ENCODE measurements at places on chromosomes 12 and 14. TPM values are rescaled to one million over a fixed set of nuclear protein-coding genes. Genes with fewer than 3 reads are reported as not detected.

- DNase-seq, result peak; percentile 41
These were observed 12.5 kb upstream of the MAP3K9 start for GRCh38 chr14:70821584-70822529.

- no peak for DNase-seq
These were observed 68.8 kb downstream of the SLCO1A2 start for GRCh38 chr12:21265932-21266331.

GRCh38 chr12:113161415-113162016 lies 12.0 kb downstream of the CFAP73 start:
- DNase-seq, result no peak

- DNase-seq, result peak; percentile 100
These were observed at the start of gene SCAF11 for GRCh38 chr12:45990468-45991283. TSS of gene SCAF11 (minus strand) at chr12:45990574. CDS start at chr12:45964167, 26,407 bp downstream.

- DNase-seq, result peak; percentile 27
These were observed 41.9 kb upstream of the ABCC9 start for GRCh38 chr12:21983095-21983494.

- DNase-seq, result no peak
These were observed 38.5 kb downstream of the CATSPERB start for GRCh38 chr14:91693346-91693745.

DNA sequence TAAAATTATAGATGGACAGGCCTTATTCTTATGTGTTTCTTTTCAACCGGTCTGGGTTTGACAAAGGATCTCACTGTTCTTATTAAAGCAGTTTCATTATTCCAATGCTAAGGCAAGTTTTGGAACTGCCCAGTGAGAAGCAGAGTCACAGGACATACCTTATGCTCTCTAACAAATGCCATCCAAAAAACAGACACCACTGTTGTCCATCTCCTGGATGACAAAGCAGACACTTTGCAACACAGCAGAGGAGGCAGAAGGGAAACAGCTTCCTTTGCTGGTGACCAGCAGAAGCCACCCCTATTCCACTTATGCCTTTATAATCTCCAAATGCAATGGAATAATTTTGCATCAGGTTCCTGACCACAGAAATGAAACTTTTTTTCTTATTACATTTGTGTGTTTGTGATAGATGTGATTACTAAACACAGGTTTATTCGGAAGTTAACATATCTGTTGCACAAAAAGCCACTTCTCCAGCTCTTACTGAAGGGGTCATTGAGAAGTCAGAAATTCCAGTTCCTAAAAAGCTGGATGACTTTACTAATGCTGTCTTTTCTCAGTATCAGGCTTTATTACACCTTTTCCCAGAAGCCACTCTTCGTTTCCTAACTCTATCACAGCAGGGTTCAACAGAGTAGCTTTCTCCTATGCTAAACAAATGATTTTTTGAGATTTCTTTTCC lies 115.6 kb downstream of the BTG1 start:
- no peak for DNase-seq

- no peak for DNase-seq
These were observed 23.3 kb downstream of the MEG3 start for GRCh38 chr14:100849115-100849781.

DNA sequence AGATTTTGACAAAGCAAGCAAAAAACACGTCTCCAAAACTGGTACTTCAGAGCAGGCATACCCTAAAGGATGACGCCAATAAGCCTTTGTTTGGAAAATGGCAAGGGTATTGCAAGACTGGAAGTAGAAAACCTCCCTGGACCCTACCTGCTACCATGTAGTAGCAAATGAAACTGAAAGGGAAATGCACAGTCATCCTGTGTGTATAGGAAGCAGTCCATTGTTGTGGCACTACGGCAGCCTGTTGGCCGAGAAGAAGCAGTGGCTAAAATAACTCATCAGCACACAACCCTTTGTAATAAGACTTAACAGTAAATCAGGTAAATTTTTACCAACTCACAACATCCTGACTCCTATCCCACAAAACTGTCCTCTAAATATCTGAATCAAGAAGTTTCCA lies 386.4 kb downstream of the RGS6 start:
- no peak for DNase-seq

DNA sequence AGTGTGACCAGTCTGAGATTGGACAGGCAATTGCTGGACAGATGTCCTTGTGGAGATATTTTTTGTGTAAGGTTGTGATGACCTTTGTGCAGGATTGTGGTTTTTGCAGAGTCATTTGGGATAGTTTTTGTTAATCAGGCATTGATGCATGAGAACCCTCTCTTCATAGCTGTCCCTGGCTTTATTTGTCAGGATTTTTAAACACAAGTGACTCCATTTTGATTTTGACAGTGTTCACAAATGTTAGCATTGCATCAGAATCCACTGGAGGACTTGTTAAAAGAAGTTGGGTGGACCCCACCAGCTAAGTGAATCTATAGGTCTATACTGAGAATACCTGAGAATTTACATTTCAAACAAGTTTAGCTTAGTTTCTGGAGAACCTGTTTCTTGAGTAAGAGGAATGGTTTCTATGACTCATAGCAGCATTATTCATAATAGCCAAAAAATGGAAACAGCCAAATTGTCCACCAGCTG lies 11.8 kb downstream of the FNTB start:
- no peak for DNase-seq

DNA sequence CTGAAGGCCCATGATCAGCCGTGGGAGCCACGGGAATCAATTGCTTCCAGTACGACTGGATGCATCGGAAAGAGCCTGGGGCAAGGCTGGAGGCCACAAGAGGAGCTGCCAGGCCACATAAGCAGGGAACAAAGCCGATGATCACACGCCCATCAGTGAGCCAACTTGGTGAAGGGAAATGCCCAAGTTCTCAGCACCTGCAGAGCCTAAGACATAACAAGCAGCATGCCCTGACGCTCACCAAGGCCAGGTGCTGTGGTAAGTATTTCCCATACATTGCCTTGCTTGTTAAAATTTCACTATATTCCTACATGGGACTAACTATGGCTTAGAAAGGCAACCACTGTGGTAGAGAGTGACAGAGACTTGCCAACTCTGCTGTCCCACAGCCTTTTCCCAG lies 555.9 kb downstream of the BCL11B start:
- no peak for DNase-seq

DNA sequence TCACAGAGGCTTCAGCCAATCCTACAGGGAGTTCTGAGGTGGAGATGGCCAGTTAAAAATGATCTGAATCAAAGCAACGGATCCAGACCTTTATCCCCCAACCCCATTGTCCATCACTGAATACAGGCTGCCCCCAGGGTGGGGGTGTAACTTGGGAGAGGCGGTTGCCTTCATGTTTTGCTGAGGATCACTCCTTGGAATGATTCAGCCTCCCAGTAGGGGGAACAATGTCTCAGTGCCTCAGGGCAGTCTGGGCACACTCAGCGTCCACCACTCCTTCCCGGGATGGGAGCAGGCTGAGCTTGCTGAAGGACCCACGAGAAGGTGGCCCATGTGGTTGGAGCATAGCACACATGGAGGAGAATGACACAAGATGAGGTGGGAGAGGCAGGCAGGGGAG lies 60.2 kb downstream of the RFX4 start:
- no peak for DNase-seq

GRCh38 chr14:105120056-105120455 lies 48.5 kb downstream of the JAG2 start:
- no peak for DNase-seq

DNA sequence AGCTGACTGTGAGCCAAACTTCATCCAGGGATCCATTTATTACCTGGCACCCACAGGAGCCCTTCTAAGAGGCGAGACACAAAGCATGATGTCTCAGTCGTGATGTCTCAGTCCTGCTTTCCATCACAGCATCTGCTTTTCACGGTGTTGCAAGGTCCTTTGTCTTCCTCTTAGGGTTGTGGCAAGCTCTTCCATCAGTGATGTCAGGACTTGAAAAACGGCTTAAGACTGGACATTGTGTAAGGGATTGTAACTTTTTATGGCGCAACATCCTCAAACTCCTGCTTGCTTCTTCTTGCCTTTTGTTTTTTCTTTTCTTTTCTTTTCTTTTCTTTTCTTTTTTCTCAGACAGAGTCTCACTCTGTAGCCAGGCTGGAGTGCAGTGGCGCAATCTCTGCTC lies 586.5 kb upstream of the TMEM132C start:
- no peak for DNase-seq

- DNase-seq, result no peak
These were observed 317.7 kb downstream of the BMP4 start for GRCh38 chr14:53638966-53639365.

DNA sequence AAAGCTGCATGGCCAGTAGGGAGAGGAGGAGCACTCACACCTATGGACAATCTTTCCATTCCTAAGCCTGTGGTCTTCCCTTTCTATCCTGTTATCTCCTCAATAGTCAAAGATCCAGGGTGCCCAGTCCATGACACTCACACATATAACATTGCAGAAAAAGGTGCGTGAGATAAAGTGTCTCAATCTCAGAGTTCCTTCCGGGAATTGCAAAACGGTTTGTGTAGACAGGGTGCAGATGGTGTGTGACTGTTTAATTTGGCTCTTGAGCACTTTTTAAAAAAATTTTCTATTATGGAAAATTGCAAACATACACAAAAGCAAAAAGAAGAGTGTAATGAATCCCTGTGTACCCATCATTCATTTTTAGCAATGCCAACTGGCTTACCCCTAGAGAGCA lies 1493.6 kb downstream of the AACS start:
- DNase-seq, result no peak

SLCO1C1 gene
- not detected for polyA plus RNA-seq

PKP2 gene
- 5.6 TPM for polyA plus RNA-seq

PTHLH gene
- 8.1 TPM for polyA plus RNA-seq

RNASE7 gene
- polyA plus RNA-seq, result 0.23 TPM

DAO gene
- 0.23 TPM for polyA plus RNA-seq

ORMDL2 gene
- polyA plus RNA-seq, result 13.1 TPM

FLVCR2 gene
- polyA plus RNA-seq, result 12.9 TPM

RERGL gene
- polyA plus RNA-seq, result 1.0 TPM

SLC2A3 gene
- 78.4 TPM for polyA plus RNA-seq

PAH gene
- not detected for polyA plus RNA-seq

Measured in muscle of arm (tissue), 14 donors.